ENCODE measurements at places on chromosomes 3 and 15.

GRCh38 chr3:106251160-106251892 is 382.5 kb upstream of the CBLB start:
- DNase-seq: no peak

- no peak for DNase-seq
Measured at GRCh38 chr3:99474776-99475175, 163.6 kb upstream of the COL8A1 start.

DNA sequence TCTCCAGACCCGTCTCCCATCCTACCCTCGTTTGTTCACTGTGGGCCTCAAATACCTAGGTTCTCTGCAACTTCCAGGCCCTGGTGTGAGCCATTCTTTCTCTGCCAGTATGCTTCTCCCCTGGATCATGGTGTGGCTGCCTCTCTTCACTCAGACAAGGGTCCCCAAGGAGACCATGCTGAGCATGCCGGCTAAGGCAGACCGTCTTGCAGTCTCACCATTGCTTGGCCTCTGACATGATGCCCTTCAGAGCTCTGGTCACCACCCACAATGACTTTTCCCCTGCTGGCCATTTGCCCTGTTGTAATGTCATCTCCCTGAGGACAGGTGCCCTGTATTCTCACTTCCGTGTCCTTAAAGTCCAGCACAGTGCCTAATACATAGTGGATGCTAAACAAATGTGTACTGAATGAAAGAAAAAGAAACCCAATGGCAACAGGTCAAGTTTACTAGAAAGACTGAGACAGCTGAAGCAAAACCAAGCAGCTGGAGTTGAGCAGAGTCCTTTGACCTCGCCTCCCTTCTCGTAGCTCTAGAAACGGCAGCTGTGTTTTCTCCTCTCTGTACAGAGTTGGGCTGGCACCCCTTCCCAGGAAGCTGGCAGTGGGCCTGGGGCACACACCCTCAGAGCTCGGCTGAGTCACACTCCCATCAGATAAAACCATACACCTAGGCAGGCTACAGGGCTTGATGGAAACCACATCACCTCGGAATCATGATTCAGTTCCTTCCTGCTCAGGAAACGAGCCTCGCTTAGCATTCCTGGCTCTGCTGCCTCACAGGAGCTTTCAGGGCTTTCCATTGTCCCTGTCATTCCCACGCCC is 8.6 kb downstream of the TLR9 start:
- DNase-seq: peak; percentile 70

GRCh38 chr15:55037071-55037470 is 159.7 kb downstream of the RSL24D1 start:
- DNase-seq: no peak

- DNase-seq: no peak
Measured at GRCh38 chr3:190721330-190721729, 141.2 kb downstream of the GMNC start.

DNA sequence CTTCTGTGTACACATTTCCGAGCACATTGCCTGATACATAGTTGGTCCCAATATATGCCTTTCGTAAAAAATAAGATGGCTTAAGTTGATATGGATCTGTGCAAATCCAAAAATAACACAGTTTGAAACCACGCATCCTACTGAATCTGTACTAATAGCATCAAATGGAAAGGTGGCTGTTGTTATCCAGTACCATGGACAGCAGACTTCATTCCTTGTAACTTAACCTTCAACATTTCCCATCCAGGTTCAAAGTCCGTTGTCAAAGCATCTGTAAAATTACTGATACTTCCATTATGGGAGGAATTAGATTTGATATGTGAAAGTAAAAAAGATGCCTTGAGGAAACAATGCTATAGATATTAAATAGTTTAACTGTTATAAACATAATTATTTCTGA is 65.5 kb upstream of the C3orf49 start:
- peak; percentile 11 for DNase-seq

DNA sequence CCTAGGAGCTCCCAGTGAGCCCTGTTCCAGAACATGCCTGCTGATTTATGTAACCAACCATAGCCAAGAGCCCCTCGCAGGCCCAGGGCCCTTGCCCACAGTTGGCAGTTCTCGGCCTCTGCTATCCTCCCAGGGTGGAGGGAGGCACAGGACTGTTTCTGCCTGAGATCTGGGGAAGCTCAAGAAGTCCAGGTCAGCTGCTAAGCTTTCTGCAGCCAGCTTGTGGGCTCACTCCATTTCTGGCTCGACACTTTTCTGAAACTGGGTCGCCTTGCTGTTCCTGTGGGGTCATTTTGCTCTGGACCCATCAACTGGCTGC is 72.5 kb upstream of the HERC1 start:
- no peak for DNase-seq

DNA sequence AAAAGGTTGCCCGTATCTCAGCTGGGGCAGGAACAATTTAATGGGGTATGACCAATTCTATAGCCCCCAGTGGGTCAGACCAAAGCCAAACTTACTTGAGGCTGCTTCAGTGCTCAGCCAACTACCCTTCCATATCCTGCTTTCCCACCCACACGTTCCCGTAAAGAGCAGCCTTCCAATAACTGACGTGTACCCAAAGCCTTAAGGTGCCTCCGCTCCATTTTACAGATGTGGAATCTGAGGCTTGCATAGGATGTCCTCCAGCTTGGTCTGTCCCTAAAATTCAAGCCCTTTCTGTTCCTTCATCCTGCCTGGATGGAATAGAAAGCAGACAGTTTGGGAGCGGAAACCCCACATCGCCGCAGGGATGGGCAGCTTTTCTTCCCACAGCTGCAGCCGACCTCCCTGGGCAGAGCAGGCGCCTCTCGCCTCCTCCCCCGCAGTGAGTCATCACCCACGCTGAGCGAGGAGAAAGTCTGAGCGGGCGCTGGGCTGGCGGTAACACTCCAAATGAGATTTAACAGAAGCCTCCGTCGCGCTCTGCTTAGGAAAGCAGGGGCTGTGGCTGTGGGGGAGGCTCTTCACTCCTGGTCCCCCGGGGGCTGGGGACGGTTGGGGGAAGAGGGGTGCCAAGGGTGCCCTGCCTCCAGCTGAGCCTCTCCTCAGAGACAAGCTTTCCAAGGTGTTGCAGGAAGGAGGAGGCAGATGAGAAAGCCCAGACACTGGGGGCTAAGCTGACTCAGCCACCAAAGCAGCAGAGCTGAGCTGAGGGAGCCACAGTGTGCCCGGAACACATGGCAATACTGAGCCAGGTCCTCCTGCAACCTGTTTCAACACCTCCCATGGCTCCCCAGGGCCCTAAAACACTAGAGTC is 57.8 kb upstream of the HRH1 start:
- DNase-seq: peak; percentile 72

DNA sequence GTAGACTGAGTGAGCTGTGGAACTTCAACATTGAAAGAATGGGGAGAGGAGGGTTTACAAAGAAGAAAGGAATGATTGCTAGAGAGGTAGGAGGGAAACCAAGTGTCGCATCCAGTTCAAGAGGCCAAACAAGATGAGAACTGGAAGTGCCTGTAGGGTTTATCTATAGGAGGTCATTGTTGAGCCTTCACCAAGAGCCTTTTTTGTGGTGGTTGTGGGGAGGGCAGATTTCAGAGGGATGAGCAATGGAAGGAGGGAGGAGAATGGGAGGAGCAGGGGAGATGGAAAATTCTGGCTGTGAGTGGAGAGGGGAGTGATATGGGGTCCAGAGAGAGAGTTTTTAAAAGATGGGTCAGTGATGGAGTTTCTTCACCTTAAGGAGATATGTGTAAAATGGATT is 8.5 kb downstream of the PDIA5 start:
- DNase-seq: no peak

DNA sequence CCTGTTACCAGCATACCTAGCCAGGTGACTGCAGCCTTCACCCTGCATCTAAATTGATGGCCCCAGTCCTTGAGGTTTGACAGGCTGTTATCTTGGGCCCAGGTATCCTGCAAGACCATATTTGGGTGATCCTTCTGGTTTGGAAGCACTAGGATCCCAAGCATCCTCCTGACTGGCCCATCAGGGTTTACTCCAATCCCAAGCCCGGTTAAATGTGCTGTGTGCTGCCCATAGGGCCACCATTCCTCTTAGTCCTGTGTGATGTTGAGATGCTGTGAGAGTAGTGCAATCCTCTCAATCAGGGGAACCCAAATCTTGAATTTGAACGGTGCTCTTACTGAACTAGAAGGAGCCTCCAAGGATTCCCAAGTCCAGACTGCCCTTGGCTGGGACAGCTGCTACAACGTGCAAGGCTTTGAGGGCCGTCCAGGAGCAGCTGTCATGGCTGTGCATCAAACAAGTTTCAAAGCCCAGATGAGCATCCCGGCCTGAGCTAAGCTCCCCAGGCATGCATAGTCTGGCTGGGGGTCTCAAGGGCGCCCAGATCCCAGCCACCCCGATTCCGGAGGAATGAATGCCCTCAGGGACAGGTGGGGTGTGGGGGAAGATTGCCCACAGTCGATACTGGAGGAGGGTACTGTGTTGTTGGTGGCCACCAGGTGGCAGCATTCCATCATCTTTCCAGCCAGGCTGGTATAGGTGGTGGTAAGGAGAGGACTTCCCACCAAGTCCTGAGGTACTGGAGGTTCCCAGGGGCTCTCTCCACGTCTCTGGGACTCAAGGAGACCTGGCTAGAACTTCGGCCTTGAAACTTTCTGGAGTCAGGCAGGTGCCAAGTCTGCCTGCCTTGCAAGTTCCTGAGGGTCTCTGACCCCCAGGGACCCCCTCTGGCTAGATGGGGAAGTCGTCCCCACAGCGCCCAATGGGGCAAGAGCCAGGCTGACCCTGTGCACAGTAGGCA is 32.6 kb downstream of the RBM5 start:
- DNase-seq: peak; percentile 87

DNA sequence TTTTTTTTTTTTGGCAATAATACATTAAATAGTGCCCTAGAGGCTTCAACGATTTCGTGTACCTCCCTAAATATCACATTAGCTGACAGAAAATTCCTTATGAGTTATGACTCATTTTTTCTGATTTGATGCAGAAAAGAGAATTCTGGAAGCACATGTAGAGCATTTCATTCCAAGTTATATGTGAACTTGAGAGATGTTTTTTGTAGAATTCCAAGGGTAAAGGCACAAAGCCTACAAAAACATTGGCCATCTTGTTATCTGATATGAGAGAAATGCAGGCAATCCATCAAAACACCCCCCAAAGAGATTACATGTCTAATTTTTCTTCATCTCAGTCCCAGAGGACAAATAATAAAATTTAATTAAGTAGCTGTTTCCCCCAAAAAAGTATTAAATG is 6.7 kb upstream of the PFN2 start:
- DNase-seq: no peak

DNA sequence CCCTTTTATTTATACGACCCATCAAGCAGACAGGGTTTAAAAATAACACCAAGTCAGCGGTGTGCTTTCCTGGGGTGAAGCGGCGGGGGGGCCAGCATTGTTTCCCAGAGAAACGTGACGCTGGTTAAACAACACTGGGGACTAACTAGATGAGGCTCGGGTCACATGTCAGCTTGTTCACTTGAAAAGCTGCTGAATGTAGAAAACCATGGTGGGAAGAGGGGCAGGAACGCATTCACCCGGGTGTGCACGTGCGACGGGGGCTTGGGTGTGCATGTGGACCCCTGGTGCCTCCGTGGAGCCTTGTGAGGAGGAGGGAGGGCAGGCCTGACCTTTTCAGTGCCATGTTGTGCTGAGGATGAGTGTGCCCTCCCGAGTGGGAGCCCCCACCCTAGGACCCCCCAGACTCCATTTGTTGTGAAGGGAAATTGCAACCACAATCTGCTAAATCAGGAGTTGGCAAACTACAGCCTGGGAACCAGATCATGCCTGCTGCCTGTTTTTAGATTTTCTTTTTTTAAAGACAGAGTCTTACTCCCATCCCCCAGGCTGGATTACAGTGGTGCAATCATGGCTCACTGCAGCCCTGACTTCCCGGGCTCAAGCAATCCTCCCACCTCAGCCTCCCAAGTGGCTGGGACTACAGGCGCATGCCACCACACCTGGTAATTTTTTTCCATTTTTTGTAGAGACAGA is 70.4 kb upstream of the CMTM7 start:
- no peak for DNase-seq

DNA sequence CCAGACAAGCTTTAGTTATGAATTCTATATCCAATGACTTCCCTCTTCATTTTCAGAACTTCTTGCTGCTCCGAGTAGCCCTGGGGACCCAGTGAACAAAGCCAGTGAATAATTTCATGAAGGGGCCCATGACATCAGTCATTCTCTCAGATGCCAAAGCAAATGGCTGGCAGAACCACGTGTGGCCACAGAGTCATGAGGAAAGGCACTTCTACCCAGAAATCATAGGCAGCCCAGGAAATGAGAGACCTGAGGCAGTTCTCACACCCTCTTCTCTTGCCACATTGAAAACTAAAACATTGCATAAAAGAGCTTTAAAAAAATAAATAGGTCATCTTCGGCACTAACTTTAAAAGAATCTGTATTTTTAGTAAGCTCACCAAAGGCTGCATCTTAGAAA is 4.3 kb upstream of the UACA start:
- no peak for DNase-seq

- DNase-seq: no peak
Measured at GRCh38 chr3:124997303-124998246, 58.2 kb downstream of the HEG1 start.

GRCh38 chr3:165459924-165460835 is 264.0 kb upstream of the SLITRK3 start:
- no peak for DNase-seq

DNA sequence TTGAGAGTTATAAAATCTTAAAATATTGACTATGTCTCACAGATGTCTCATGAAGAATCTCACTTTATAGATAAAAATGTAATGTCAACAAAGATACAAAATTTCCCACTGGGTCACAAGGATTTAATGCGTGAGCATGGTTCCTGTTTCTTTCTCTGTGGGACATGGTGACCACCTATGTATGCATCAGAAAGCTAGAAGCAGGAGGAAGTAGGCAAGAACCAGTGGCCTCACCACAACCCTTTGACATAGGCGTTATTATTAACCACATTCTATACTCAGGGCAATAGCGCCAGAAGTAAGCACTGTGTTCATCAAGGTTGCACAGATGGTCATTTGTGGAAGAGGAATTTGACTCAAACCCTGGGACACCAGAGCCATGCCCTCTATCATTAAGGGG is 11.7 kb upstream of the ADAMTS17 start:
- DNase-seq: no peak

DNA sequence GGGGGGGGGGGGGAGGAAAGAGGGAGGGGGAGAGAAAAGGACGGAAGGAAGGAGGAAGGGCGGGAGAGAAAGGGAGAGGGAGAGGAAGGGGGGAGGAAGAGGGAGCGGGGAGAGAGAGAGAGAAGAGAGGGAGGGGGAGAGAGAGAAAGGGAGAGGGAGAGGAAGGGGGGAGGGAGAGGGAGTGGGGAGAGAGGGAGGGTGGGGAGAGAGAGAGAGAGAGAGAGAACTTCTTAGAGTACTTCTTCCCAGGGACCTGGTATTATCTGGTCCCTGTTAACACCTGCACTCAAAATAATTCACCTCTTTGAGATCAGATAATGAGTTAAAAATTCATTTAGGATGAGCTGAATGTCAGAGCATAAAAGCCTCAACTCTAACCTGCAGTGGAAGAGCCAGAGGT is 1.1 kb downstream of the SEC13 start:
- DNase-seq: no peak

Data from muscle of back (tissue), 13 donors.